AG04450 (cell line): ENCODE measurements at places on chromosomes 3 and 15.

GRCh38 chr3:42290966-42291714, 25.2 kb upstream of the CCK start:
- no peak for DNase-seq

- no peak for DNase-seq
Observed at GRCh38 chr3:9649791-9650521, 651 bp downstream of the MTMR14 start.

DNA sequence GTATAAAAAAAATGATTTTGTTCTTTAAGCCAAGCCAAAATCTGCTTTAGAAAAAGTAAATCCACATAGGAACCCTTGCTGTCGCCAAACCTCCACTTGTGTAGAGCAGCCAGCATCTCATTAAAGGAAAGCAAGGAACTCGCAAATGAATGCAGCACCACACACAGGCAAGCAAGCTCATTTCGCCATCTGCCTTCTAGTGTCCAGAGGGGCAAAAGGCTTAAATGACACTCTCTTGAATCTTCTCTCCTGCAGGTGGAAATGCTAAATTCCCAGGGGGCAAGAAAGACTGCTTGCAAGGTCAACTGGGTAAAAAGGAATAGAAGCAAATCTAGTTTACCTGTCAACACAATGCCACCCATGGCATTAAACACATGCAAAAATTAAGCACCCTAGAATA, 2.4 kb downstream of the MB21D2 start:
- DNase-seq, result no peak

DNA sequence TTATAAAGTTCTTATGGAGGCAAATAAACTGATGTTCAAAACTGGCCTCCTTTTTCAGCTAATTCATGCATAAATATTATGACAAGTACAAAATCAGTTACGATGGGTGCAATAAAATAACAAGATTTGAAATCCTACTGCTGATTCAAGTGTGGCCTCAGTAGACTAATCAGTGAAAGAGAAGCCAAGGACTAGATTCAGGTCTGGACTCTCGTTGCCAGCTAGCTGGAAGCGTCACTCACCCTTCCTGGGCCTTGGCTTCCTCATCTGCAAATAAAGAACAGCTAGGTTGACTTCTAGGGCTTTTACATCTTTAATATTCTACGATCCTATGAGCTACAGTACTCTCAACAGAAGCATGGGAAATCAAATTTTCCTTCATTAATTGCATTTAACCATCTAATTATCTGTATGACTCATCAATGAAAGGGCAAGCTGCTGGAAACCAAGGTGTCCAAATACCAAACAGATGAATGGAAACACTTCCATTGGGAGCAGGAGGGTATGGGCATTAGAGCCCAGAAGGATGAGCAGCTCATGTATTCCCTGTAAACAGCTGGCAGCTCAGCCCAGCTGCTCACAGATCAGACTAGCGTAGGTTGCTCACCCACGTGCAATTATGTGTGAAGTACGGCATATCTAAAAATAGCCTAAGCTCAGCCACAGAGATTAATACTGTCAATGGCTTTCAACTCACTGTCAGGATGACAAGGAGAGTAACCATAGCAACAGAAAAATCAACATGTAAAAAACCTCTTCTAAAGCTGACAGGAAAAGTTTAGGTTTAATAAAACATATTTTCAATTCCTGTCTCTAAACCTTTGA, 294.8 kb downstream of the PLCL2 start:
- DNase-seq, result no peak
